NCI-H1417 treated with DMSO at 0.1 percent for 48 hours (cell line): ENCODE measurements at places on chromosomes 13 and 19.

DNA sequence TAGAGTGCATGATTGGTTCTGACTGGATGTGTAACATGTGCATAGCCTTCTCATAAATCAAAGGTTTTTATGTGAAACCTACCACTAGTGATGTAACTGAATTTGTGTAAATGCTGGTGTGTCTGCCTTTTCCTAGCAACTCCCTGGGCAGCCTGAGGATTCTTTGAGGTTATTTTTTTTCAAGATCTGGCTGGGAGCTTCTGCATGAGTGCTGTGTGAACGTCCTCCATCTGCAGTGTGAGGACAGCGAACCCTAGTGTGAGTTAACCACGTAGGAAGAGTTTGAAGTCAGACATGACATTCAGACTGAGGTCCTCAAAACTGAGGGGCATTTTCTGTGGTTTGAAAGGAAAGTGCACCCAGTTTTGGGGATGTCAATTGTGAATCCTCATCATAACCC is 39.9 kb downstream of the DPRX start:
- no peak for DNase-seq

GRCh38 chr13:113952151-113952982 is 21.5 kb downstream of the C13orf46 start:
- DNase-seq: no peak

DNA sequence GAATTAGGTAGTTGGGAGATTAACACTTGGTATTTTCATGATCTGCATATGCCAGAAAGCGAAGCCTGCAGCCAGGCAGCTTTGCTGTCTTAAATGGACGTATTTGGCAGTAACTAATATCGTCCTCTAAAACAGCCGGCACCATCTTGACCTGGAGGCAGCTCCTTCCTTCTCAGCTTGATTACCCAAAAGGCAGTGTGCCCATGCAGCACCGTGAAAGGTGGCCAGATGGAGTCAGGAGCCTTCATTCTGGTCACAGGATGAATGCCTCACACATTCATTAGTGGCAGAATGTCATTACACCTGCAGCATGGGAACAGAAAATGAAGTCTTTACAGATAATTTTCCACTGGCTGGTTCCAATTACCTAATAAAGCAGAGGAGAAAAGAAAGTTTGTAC is 59.0 kb upstream of the FLT1 start:
- DNase-seq: no peak

GRCh38 chr13:56718791-56719190 is 421.9 kb upstream of the PRR20A start:
- no peak for DNase-seq

- no peak for DNase-seq
Observed at GRCh38 chr13:96279904-96280303, 190.0 kb downstream of the HS6ST3 start.

DNA sequence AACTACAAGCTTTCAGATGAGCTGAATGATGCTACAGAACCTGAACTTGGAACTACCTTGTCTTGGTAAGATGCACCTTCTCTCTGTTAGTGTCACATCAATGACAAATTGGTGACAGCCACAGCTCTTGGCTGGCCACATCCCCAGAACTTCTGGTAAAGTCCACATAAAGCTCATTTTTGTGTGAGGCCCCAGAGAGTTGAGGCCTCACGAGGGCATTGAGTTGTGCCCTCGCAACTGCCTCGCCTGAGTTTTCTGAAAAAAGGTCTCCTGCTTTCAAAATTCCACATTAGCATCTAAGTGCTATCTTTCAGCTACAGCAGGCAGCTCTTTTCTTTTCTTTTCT is 42.6 kb downstream of the MRPL57 start:
- no peak for DNase-seq

DNA sequence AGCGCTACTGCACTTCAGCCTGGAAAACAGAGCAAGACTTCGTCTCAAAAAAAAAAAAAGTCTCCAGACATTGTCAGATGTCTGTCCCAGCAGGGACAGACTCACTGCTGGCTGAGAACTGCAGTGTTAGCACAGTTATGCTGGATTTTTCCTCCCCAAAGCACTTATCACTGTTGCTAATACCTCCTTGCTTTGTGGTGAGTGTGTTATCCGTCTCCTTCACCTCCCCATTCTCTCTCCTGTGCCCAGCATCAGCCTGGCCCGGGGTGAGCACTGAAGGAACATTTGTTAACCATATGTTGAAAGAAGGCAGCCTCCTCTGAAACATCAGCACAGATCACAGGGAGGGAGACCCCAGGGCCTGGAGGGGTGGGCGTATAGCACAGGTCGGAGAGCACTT is 11.3 kb downstream of the MYO9B start:
- no peak for DNase-seq

DNA sequence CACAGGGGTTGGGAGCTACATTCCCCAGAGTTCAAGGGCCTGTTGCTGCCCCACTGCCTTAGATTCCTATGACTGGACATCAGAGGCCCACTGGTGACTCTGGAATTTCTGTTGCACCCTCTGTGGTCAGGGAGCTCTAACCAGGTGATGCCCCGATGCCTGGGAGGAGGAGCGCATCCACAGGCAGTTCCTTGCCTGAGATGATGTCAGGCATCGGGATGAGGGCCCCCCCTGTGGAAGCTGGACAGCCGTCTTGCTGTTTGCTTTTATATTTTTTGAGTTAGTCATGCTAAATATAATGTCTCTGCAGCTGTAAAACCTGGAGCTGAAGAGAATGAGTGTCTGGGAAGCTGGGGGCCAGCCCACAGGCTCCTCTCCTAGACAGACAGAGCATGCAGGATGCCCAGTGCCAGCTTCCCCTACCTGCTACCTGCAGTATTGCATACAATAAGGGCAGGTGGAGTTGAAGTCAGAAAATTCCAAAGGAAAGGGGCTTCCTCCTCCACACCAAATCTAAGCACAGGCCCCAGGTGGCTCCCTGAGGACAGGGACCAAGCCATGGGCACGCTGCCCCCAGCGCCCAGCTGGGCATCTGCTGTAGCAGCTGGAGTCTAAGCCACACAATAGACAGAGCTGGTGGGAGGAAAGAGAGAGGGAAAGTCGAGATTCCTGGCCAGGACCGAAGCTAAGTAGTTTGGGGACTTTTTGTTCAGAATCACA is 16.2 kb downstream of the COL4A2 start:
- no peak for DNase-seq

DNA sequence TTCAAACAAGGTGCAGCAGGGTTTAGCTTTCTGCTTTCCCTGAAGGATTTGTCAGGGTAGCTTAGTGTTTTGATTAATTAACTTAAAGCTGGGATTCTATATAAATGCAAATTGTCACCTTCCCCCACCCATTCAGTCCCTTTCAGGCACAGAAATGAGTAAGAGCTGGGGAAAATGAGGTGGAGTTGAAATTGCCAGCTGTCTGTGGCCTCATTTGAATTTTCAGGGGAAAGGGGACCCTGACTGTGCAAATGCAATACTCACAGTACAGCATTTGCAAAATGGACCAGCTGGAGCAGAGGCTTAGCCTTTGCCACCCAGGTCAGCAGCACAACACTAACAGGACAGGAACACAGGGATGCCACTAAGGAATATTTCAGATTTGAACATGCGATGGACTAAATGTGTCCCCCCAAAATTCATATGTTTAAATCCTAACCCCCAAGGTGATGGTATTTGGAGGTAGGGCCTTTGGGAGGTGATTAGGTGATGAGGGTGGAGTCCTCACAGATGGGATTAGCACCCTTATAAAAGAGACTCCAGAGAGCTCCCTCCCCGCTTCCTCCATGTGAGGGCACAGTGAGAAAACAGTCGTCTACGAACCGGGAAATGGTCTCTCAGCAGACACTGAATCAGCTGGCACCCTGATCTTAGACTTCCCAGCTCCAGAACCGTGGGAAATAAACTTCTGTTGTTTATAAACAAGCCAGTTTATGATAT is 59.5 kb upstream of the CYSLTR2 start:
- DNase-seq: no peak

DNA sequence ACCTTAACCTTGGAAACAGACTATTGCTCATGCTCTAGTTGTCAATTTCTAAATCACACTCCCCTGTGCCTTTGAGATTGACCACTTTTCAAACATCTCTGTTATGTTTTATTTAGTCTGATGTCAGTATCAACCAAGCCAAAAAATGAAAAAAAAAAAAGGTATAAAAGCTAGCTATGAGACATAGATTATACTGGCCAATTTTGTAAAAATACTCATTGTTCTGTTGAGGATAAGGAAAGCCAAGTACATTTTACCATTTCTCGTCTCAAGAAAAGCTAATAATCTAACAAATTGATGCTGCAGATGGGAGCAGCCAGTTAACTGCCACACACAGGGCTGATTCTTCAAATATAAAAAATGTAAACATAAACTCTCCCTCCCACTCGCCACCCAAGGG is 572.6 kb upstream of the KLF12 start:
- peak; percentile 8 for DNase-seq

DNA sequence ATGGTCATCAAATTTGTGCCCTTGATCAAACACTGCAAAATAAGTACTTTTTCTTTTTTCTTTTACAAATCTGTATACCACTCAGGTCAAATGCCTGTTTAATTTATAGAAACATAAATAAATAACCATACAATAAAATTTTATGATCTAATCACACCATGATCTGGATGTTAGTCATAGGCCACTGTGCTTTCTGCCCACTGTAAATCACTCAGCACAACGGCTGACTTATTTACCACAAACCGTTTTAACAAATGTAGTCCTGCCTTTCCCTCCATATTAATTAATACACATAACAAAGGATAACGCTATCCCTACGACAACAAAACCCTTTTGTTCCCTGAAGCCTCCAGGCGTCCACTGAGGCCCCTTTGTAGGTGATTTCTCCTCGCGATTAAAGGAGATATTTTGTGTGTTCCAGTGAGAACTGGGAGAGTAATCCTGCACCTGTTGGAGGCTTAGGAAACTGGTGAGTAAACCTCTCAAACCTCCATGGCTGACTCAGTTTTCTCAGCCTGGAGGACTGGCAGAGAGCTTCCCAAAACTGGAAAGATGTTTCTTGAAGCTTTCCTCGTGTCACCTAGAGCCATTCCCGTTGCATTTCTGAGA is 477.1 kb upstream of the SGCG start:
- DNase-seq: no peak

GRCh38 chr13:53612200-53612599 is 583.6 kb downstream of the OLFM4 start:
- no peak for DNase-seq
